ENCODE measurements at places on chromosomes 2 and 18. TPM values are rescaled to one million over a fixed set of nuclear protein-coding genes. Genes with fewer than 3 reads are reported as not detected.
A peak's percentile ranks its signal among the peaks of the same experiment; 100 is the strongest.

The SPC25 gene
- total RNA-seq, result 15.8 TPM

The ADRA2B gene
- total RNA-seq, result 0.91 TPM

The TFPI gene
- total RNA-seq, result 23.5 TPM

The MEMO1 gene
- 52.3 TPM for total RNA-seq

The IL1F10 gene
- total RNA-seq, result not detected

The ARHGAP28 gene
- total RNA-seq, result 117 TPM

DNA sequence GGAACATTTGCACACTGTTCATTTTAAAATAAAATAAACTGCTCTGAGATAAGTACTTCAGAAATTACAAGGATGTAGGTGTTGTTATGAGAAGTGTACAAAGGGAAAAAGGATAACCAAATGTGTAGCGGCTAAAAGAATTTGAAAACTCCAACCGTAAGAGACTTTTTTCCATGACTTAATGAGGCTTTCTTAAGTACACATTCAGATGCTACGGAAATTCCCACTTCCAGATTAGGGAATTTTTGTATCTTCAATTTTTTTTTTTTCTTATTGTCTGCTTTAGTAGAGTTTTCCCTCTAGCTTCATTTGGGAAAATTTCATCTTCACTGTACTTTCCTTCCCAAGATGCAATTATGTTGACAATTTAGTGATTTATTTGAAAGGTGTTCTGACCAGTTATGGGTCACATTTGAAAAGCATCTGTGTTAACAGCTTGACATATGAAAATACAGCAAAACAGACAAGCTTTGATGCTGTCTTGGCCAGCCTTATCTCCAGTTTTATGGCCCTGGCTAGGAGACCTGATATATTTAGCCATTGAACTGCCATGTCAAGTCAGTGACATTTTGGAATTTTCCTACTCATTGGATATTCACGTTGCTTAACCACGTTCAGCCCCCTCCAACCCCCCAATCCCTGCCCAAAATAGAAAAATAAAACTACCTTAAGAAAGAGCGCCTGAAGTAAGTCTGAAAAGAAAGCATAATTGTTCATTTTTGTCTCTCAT lies 105.6 kb downstream of the FEZ2 start:
- H3K27ac ChIP-seq, result no peak overlapping the region
- no peak for DNase-seq
- H3K27me3 ChIP-seq, result no peaks in the 10 kb centered on the region
- H3K4me3 ChIP-seq, result no peak overlapping the region
- peaks cover 4% of the 10 kb centered on the region for H3K36me3 ChIP-seq
- peaks cover 10% of the 10 kb centered on the region for H3K4me1 ChIP-seq

GRCh38 chr2:62186156-62186905 lies 9.6 kb upstream of the B3GNT2 start:
- no peaks in the 10 kb centered on the region for H3K36me3 ChIP-seq
- DNase-seq, result no peak
- H3K4me3 ChIP-seq, result no peak overlapping the region
- no peak overlapping the region for H3K27ac ChIP-seq

GRCh38 chr2:33632831-33633230 lies 33.7 kb upstream of the FAM98A start:
- DNase-seq, result no peak
- no peaks in the 10 kb centered on the region for H3K4me1 ChIP-seq
- no peaks in the 10 kb centered on the region for H3K36me3 ChIP-seq

- DNase-seq, result peak; percentile 11
- H3K36me3 ChIP-seq, result peaks cover 4% of the 10 kb centered on the region
- H3K27ac ChIP-seq, result peak overlapping the region; percentile 83
- H3K4me1 ChIP-seq, result peaks cover 30% of the 10 kb centered on the region
Observed at GRCh38 chr2:85888020-85888683, 638 bp downstream of the ST3GAL5 start.

DNA sequence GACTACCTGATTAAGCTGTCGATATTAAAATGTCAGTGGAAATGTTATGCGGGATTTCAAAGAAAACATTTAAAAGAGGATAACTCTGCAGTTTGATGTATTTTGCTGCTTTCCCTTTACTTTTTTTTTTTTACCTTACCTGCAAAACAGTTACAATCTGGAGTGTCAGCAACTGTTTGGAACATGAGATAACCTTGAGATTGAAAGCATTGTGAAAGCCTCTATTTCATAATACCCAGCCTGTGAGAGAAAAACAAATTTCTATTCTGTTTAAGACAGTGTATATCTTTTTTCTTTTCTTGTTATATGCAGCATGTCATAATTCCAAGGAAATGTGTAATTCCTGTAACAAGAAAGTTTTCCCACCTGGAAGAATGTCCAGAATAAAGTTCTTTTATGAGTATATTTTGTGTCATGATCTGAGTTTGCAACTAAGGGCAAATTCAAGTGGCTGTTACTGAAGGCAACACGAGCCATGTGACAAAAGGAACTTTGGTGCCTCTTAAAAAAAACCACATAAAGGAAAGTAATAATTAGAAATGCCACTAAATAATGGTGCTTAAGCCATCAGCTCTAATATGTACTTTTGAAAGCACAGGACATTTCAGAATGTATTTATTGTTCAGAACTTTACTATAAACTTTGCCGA lies 297.0 kb upstream of the DSEL start:
- DNase-seq, result no peak
- no peaks in the 10 kb centered on the region for H3K27me3 ChIP-seq
- no peak overlapping the region for H3K4me3 ChIP-seq
- no peaks in the 10 kb centered on the region for H3K36me3 ChIP-seq
- peaks cover 2% of the 10 kb centered on the region for H3K4me1 ChIP-seq

DNA sequence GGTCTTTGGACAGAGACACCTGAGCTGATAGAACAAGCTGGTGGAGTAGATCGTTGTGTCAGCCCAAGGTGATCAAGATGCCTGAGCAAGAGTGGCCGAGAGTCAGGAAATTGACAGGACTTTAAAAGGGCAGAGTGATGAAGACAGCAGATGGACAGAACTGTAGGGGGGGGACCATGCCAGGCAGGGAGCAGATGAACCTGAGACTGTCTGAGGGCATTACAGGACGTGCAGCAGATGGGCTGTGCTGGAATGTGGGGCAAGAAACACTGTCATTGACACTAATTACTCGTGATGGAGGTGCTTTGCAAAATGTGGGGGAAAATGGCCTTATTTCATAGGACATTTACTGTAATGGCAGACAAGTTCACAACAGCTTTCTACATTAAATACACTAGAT lies 225.0 kb downstream of the THSD7B start:
- DNase-seq, result no peak
- H3K36me3 ChIP-seq, result no peaks in the 10 kb centered on the region
- no peak overlapping the region for H3K27ac ChIP-seq
- peaks cover 10% of the 10 kb centered on the region for H3K4me1 ChIP-seq
- H3K4me3 ChIP-seq, result no peak overlapping the region

GRCh38 chr2:98027538-98027937 lies 31.8 kb upstream of the TMEM131 start:
- DNase-seq, result no peak
- no peak overlapping the region for H3K4me3 ChIP-seq
- peaks cover 2% of the 10 kb centered on the region for H3K4me1 ChIP-seq
- peaks cover 23% of the 10 kb centered on the region for H3K27me3 ChIP-seq
- H3K36me3 ChIP-seq, result no peaks in the 10 kb centered on the region
- no peak overlapping the region for H3K27ac ChIP-seq

DNA sequence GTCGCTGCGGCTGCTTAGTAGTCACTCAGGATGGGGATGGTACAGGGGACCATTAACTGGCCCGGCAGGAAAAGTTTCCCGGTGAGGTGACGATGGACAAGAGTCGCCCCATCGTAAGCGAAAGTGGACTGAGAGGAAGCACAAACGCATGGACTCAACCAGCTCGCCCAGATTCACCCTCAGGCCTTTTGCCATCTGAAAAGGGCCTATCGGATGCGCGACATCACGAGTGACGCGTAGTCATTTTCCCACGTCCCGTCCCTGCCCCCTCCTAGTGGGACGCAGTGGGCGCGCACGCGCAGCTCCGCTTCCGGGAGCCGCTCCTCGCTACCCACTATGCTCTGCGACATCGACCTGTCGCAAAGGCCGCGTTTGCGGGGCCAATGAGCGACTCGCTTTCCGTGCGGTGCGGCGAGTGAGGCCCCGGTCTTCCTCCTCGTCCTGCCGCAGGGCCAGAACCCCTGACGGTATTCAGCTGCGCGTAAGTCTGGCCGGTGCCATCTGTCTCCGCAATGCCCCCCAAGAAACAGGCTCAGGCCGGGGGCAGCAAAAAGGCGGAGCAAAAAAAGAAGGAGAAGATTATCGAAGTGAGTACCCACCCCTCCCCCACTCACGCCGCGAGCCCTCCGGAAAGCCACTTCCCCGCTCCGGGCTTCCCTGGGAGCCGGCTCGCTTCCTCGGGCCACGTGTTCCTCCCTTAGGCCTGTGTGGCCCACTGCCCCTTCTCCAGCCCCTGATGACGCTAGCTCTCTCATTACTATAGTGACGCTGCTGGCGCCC lies at the start of gene ZC3H15:
TSS of gene ZC3H15 (plus strand) at position 390 of the 780 bp plus-strand sequence. CDS start at position 513, 123 bp downstream.
- H3K27me3 ChIP-seq, result no peaks in the 10 kb centered on the region
- DNase-seq, result peak; percentile 88
- no peaks in the 10 kb centered on the region for H3K36me3 ChIP-seq
- peak within 1 kb of the TSS; percentile 100 for H3K27ac ChIP-seq
- H3K4me3 ChIP-seq, result peak within 1 kb of the TSS; percentile 95

GRCh38 chr2:230473378-230473777 lies 57.4 kb downstream of the SP100 start:
- H3K27ac ChIP-seq, result no peak overlapping the region
- H3K4me3 ChIP-seq, result no peak overlapping the region
- no peaks in the 10 kb centered on the region for H3K27me3 ChIP-seq
- DNase-seq, result no peak
- no peaks in the 10 kb centered on the region for H3K4me1 ChIP-seq
- no peaks in the 10 kb centered on the region for H3K36me3 ChIP-seq

GRCh38 chr2:102267774-102268173 lies 43.6 kb upstream of the IL1RL1 start:
- H3K27me3 ChIP-seq, result peaks cover 10% of the 10 kb centered on the region
- H3K4me1 ChIP-seq, result no peaks in the 10 kb centered on the region
- DNase-seq, result no peak
- H3K36me3 ChIP-seq, result no peaks in the 10 kb centered on the region
- no peak overlapping the region for H3K4me3 ChIP-seq

GRCh38 chr2:58432491-58433170 lies 191.5 kb upstream of the FANCL start:
- no peak overlapping the region for H3K27ac ChIP-seq
- no peak for DNase-seq
- H3K36me3 ChIP-seq, result no peaks in the 10 kb centered on the region
- no peaks in the 10 kb centered on the region for H3K27me3 ChIP-seq
- H3K4me3 ChIP-seq, result no peak overlapping the region

DNA sequence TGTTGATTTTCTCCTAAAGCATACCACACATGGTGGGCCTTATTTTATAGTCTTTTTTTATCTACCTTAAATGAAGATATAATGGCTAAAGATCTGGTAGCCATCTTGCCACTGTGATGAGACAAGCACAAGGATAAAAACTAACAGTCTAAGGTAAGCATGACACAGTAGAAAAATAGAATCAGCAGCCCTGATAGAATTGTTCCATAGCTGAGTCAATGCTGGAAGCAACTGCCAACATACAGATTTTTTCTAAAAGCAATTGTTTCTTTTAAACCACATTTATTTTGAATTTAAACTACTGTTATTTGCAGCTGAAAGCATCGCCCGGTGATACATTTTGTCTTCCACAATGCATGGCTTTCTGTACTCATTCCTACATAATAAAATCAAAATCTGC lies 1091.5 kb upstream of the CHAC2 start:
- H3K4me3 ChIP-seq, result no peak overlapping the region
- H3K4me1 ChIP-seq, result no peaks in the 10 kb centered on the region
- no peaks in the 10 kb centered on the region for H3K36me3 ChIP-seq
- H3K27ac ChIP-seq, result no peak overlapping the region
- H3K27me3 ChIP-seq, result no peaks in the 10 kb centered on the region

- peaks cover 35% of the 10 kb centered on the region for H3K36me3 ChIP-seq
- no peak overlapping the region for H3K4me3 ChIP-seq
- no peak overlapping the region for H3K27ac ChIP-seq
- no peaks in the 10 kb centered on the region for H3K27me3 ChIP-seq
Observed at GRCh38 chr2:20023688-20024087, 11.2 kb upstream of the MATN3 start.

DNA sequence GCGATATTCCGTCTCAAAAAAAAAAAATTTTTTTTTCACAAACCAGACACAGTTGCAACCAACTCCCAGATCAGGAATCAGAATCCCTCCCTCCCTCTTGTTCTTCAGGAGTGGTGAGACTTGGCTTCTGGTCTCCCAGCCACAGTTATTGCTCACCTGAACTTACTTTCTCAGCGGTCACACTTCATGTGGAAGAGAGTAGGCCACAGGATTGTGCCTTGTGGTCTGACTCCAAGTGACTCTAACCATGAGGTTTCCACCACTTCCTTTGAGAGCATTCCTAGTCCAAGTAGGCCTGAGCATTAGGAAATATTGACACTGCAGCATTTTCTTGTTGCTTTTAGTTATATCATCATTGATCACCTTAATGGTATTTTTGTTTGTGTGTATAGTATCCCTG lies 12.1 kb downstream of the FMNL2 start:
- peaks cover 40% of the 10 kb centered on the region for H3K4me1 ChIP-seq
- H3K27me3 ChIP-seq, result no peaks in the 10 kb centered on the region
- H3K36me3 ChIP-seq, result peaks cover 29% of the 10 kb centered on the region
- DNase-seq, result no peak
- no peak overlapping the region for H3K27ac ChIP-seq
- H3K4me3 ChIP-seq, result no peak overlapping the region

GRCh38 chr2:207530160-207531031 lies 634 bp downstream of the CREB1 start:
- H3K4me3 ChIP-seq, result peak overlapping the region; percentile 100
- H3K27me3 ChIP-seq, result peaks cover 16% of the 10 kb centered on the region
- DNase-seq, result peak; percentile 15

GRCh38 chr2:122329278-122329677 lies 573.8 kb downstream of the TSN start:
- H3K27me3 ChIP-seq, result peaks cover 14% of the 10 kb centered on the region
- no peak overlapping the region for H3K4me3 ChIP-seq
- no peak for DNase-seq
- no peaks in the 10 kb centered on the region for H3K36me3 ChIP-seq

DNA sequence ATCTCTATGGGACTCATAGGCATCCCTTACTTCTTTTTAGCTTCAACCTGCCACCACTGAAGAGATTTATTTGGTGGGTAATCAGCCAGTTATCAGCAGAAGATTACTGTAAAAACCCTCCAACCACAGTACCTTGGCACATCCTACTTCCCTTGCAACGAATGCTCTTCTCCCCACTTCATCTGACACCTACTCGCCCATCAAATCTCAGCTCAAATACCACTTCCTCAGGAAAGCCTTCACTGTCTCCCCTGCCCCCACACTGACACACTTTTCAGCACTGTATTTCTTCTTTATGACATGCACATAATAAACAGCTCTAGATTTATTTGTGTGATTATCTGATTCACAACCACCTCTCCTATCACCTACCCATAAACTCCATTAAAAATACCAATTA lies 3.1 kb downstream of the KDSR start:
- H3K36me3 ChIP-seq, result peaks cover 18% of the 10 kb centered on the region
- no peak overlapping the region for H3K27ac ChIP-seq
- H3K4me1 ChIP-seq, result peaks cover 7% of the 10 kb centered on the region
- H3K27me3 ChIP-seq, result no peaks in the 10 kb centered on the region
- DNase-seq, result no peak

All from progenitor cell of endocrine pancreas (in vitro differentiated cells).